ENCODE measurements at places on chromosomes 11 and 22. TPM values are rescaled to one million over a fixed set of nuclear protein-coding genes. Genes with fewer than 3 reads are reported as not detected.

Gene SYT9
- total RNA-seq: under 0.01 TPM

Gene OMP
- 1.5 TPM for total RNA-seq

Gene ATF4
- 114 TPM for total RNA-seq

Gene MRGPRF
- total RNA-seq: 0.62 TPM

Gene DNAL4
- 9.7 TPM for total RNA-seq

Gene APOL4
- total RNA-seq: under 0.01 TPM

Gene PHOX2A
- not detected for total RNA-seq

Gene DYNC2H1
- 30.3 TPM for total RNA-seq

Gene DRAP1
- total RNA-seq: 106 TPM

Gene LRRC75B
- total RNA-seq: 11.9 TPM

Gene TSGA10IP
- not detected for total RNA-seq

Gene ABCG4
- total RNA-seq: 0.33 TPM

Gene LRP4
- 2.4 TPM for total RNA-seq

Gene VPREB1
- total RNA-seq: not detected

Gene PGA4
- total RNA-seq: not detected

Gene TIGD3
- total RNA-seq: under 0.01 TPM

Gene SERPIND1
- total RNA-seq: not detected

Gene ADM2
- 0.33 TPM for total RNA-seq

Gene IL18
- total RNA-seq: 2.6 TPM

Gene NAALAD2
- total RNA-seq: 0.67 TPM

Gene MMP11
- 2.8 TPM for total RNA-seq

Gene TNNI2
- not detected for total RNA-seq

Gene OR4C45
- total RNA-seq: not detected

Gene TREH
- total RNA-seq: not detected

Gene MAPK11
- total RNA-seq: 1.9 TPM

Gene LRRC56
- 1.4 TPM for total RNA-seq

Gene RPS6KA4
- total RNA-seq: 49.0 TPM

Gene PISD
- total RNA-seq: 31.3 TPM

Gene PGR
- total RNA-seq: not detected

Gene ADAMTS8
- total RNA-seq: not detected

Gene CABP4
- not detected for total RNA-seq

Gene OR51B5
- total RNA-seq: not detected

Gene THAP12
- total RNA-seq: 37.8 TPM

Gene MOGAT2
- not detected for total RNA-seq

Gene IGSF22
- total RNA-seq: under 0.01 TPM

Gene OR6T1
- not detected for total RNA-seq

Gene RAB6A
- 124 TPM for total RNA-seq

Gene OR6A2
- total RNA-seq: 0.69 TPM

Gene IL18BP
- 2.0 TPM for total RNA-seq

Gene SERPING1
- 8.3 TPM for total RNA-seq

Gene SLC5A1
- total RNA-seq: not detected

Gene FGF19
- not detected for total RNA-seq

Gene CARD10
- total RNA-seq: 0.73 TPM

Gene MADD
- 24.4 TPM for total RNA-seq

Gene SGSM1
- total RNA-seq: under 0.01 TPM
